Aorta (tissue), 5 donors: ENCODE measurements at places on chromosomes 13 and 19.

GRCh38 chr13:27631156-27631555, 9.5 kb downstream of the POLR1D start:
- DNase-seq = no peak

DNA sequence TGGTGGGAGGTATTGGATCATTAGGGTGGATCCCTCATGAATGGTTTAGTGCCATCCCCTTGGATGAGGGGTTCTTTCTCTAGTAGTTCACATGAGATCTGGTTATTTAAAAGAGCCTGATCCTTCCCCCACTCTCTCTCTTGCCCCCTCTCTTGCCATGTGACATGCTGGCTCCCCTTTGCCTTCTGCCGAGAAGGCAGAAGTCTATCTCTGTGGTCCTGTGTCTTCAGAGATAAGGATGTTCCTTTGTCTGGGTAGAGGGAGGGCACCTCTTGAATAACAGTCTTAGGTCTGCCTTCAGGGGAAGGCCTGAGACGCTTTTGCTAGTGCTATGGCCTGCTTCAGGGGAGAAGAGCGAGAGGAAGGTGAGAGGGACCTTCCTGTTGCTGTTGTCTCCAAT, 2.0 kb upstream of the ZDHHC20 start:
- DNase-seq = no peak

GRCh38 chr13:59250336-59251189, 913.2 kb downstream of the DIAPH3 start:
- no peak for DNase-seq

DNA sequence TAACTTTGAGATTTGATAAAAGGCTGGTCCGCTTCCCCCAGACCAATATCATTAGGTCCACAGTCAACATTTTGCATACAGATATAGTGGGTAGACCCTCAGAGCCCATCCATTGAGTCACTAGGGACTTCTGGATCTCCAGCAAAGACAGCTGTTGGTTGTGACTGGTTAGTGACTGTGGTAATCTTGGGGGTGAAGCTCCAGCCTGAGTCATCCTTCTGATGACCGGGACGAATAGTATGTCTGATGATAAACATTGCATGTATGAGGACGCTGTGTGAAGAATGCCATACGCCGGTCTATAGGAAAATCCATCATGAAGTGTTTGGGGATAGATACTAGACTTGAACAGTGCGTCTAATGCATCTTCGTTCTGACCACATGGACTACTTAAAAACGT, 307.0 kb downstream of the UQCRFS1 start:
- no peak for DNase-seq

DNA sequence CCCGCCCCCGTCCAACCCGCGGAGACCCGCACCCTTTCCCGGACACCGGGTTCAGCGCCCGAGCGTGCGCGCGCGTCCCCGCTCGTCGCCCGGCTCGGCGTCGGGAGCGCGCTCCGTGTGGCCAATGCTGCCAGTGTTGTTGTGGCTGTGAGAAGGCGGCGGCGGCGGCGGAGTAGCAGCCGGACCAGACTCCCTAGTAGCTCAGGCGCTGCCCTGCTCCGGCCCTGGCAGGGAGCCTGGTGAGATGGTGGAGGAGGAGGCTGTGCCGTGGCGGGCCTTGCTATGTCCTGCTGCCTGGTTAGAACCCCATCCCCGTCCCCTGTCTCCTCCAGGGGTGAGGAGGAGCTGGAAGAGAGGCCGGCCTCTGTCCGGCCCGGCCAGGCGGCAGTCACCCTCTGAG, 553.2 kb downstream of the TUBA3C start:
- DNase-seq = no peak

- DNase-seq = no peak
Measured at GRCh38 chr13:64633948-64634347, 2596.2 kb downstream of the PCDH9 start.

DNA sequence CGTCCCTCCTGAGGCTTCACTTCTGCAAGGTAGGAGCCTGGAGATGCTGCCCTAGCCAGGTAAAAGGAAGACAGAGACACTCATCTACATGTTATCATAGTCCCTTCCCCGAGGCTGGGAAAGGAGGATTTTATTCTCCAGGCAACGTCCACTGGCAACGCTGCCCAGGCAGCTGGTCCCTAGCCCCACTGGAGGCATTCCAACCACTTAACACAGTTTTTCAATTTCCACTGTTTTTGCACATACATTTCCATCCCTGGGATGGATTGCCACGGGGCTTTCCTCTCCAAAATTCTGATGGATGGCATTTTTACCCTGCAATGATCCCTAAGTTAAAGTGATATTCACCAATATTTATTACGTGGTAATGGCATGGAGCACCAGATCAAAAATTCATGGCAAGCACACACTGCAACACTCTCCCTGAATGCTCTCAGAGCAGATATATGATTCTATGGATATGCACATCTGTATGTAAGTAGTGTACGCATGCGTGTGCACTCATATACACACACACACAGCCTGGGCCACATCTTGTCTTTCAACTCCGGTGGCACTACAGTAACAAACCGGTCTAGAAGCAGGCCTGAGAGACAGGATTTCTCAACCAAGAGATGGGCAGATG, 322.3 kb upstream of the TSHZ3 start:
- DNase-seq = no peak

GRCh38 chr19:1453525-1454364, 3.8 kb downstream of the APC2 start:
- no peak for DNase-seq

GRCh38 chr13:111292710-111293485, 27.5 kb upstream of the TEX29 start:
- DNase-seq = no peak

GRCh38 chr13:100510208-100510957, 78.2 kb downstream of the GGACT start:
- no peak for DNase-seq

- DNase-seq = no peak
Measured at GRCh38 chr13:73519396-73520116, 460.8 kb downstream of the KLF5 start.

DNA sequence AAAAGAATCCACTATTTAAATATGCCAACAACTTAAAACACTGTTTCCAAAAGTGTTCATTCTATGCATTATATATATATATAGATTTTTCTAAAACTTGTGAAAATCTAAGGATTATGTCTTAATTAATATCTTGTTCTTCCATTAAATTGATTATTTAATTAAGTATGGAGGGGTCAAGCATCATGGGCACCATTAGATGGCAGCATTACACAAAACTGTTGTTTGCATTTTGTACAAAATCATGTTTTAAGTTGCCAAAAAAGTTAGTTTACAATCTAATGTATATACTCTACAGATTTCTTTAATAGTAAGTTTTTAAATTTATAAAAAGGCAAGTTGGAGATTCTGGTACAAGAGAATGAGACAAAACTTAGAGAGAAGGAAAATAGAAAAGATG, 213.2 kb upstream of the EDNRB start:
- no peak for DNase-seq

DNA sequence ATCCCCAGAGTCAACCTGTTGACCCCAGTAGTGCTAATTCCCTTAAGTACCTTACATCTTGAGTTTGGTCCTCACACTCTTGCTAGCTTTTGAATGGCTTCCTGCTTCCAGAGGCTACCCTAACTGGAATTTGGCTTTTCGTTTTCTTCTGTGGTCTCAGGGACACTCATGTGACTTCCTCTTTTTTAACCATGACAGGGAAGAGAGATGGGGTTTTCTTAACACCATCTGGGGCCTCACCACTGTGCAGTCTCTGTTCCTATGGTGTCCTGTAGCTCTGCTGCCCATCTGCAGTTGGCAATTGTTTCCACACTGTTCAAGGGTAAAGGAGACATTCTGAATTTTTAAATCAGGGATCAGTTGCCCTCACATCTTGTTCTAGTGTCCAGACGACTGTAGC, 66.7 kb downstream of the SLC10A2 start:
- no peak for DNase-seq

GRCh38 chr19:50944795-50945194, 8.0 kb downstream of the KLK5 start:
- no peak for DNase-seq

- no peak for DNase-seq
Measured at GRCh38 chr19:18895038-18895823, 727 bp downstream of the CERS1 start.

DNA sequence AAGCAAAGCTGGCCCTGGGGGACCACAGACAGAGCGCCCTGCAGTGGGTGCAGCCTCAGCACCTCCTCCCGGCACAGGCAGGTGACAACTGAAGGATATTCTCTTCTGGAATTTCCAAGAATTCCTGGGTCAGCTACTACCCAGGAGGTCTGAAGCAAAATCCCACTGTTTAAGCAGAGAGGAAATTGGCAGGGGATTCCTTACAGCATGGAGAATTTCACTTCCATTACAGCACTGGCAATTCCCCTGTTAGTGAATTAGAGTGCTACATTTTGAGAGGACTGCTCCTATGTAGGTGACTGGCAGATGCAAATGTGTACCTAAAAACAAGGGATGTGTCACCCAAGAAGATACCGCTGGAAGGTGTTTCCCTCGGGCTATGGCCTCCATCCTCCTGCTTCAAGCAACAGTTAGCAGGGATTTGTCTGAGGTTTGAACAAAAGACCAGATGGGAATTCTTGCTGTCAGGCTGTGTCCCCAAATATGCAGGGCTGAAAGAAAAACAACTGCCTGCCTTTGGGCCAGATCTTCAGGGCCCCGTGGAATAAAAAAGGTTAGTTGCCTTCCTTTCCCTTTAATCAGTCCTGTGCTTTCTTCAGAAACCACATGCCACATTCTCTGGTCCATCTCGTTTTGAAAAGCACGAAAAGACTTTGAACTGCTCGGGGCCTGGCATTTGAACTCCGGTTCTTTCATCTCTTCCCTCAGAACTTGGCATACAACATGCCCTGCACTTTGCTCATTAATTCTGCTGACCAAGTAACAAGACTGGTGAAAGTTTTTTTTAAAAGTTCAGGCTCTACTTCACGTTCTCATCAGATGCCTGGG, 296.4 kb downstream of the DNAJC15 start:
- DNase-seq = no peak

GRCh38 chr13:91747186-91747585, 348.8 kb downstream of the GPC5 start:
- DNase-seq = no peak

DNA sequence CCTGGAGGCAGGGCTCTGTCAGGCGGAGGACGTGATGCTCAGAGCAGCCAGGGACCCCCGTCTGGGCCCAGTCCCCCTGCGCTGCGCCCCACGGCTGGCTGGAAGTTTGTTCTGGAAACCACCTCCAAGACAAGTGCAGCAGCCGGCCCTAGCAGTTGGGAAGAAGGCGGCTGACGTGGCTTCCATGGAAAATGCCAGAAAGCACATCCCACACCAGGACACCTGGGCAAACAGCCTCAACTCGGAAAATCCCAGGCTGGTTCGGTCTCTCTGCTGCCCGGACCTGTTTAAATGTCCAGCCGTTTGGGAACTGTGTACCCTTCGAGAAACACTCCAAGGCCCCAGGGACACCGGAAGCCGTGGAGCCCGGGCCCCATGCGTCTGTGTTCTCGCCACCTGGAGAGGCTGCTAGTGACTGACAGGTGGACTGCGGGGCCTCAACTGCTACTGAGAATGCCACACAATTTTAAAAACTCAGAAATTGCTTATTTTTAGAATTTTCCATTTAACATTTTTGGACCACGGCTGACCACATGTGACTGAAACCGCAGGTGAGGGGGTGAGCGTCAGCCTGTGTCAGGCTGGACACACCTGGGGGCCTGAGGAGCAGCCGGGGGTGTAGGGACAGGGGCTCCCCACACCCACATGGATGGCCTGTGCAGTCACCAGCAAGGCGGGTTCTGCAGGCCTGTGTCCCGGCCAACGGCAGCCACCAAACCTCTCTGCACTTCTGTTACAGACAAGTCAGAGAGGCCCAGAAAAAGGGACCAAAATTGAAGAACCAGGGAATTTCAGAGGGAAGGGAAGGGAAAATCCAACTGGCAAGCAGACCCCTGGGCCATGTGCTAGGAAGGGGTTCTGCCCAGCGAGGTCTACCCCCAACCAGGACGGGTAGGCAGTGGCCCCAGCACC, 31.7 kb downstream of the RASA3 start:
- peak; percentile 60 for DNase-seq

GRCh38 chr13:112325920-112326645, 50.1 kb upstream of the SPACA7 start:
- DNase-seq = peak; percentile 77

DNA sequence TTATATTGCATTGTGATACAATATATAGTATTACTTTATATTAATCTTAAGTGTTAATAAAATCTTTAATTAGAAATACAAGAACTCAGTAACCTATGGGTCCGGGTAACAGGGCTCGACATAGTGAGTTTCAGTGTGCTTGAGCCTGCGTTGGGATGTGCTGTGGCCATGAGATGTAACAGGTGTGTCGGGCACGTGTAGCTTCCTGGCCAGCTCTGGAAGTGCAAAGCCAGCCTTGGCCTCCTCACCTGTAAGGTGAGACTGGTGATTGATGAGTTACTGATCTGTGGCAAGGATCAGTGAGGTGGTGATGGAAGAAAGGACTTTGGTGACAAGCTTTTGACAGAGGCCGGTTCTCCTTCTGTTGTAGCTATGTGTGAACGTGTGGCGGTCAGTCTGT, 19.2 kb downstream of the ATP4B start:
- DNase-seq = peak; percentile 34

GRCh38 chr19:11457115-11457514, 21.7 kb downstream of the PRKCSH start:
- DNase-seq = no peak

GRCh38 chr13:105328212-105328611, 1207.2 kb downstream of the EFNB2 start:
- DNase-seq = no peak

DNA sequence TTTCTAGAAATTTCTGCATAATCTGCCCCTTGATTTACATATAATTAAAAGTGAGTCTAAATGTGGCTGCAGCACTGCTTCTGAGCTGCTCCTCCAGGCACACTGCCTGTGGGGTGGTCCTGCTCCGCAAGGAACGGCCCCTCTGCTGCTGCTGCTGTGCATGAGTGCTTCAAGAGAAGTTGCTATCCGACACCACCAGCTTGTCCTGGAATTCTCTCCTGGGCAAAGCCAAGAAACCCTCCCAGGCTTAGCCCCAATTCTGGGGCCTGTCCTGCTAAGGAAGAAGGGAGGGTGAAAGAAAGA, 7.5 kb upstream of the PDCD5 start:
- DNase-seq = no peak

GRCh38 chr13:46778095-46778494, 18.9 kb downstream of the ESD start:
- no peak for DNase-seq

- DNase-seq = no peak
Measured at GRCh38 chr19:28985201-28985600, 227.8 kb downstream of the UQCRFS1 start.

GRCh38 chr19:12750851-12751250, 740 bp upstream of the BEST2 start:
- no peak for DNase-seq

GRCh38 chr19:4139614-4140236, 13.7 kb upstream of the CREB3L3 start:
- DNase-seq = peak; percentile 94

GRCh38 chr13:44726214-44726613, 150.1 kb upstream of the TSC22D1 start:
- DNase-seq = no peak

GRCh38 chr19:48511800-48512503, at the start of gene LMTK3:
Gene LMTK3 (minus strand): TSS chr19:48511835. CDS start chr19:48511576, 259 bp downstream.
- no peak for DNase-seq
